ENCODE measurements at places on chromosomes 5 and 9.

- DNase-seq = peak; percentile 86
Measured at GRCh38 chr9:111037708-111038330, 451 bp downstream of the LPAR1 start.

DNA sequence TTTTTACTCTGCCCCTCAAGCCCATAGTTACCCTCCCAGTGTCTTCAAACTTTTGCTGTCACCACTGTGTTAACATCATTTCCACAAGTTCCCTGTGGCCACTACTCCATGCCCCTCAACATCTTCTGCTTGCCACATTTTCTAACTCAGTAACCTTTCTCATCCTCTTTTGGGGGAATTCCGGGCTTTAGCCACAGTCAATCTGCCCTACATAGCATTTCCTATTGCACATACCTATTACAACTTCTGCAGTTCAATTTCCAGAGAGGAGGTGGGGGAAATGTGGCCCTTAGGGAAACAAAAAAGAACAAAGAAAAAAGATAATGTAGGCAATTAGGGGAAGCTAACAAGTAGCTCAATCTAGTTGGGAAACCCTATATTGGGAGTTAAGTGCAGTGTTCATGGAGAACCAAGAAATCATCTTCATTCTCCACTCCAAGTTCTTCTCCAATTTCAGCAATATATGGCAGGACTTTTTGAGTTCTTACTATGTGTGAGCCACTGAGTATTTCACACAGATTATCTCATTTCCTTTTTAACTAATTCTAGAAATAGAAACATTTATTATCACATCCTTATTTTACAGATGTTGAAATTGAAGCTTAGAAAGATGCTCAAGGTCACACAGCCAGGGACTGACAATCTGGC, 40.2 kb upstream of the LPAR1 start:
- DNase-seq = no peak

GRCh38 chr9:71479621-71480020, 288.7 kb downstream of the CEMIP2 start:
- no peak for DNase-seq

DNA sequence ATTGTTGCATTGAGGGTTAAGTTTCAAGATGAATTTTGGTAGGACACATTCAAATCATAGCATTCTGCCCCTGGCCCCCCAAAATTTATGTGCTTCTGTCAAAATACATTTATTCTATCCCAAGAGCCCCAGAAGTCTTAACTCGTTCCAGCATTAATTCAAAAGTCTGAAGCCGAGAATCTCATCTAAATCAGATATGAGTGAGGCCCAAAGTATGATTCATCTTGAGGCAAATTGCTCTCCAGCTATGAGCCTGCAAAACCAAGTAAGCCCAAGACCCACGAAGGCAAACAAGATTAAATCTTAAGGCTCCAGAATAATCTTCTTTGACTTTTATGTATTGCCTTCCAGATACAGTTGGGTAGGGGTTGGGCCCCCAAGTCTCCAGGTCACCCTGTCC, 19.2 kb downstream of the TNPO1 start:
- DNase-seq = no peak

GRCh38 chr5:139273572-139274289, 19.8 kb upstream of the MATR3 start:
- peak; percentile 97 for DNase-seq

GRCh38 chr5:120473332-120473731, 9.2 kb downstream of the PRR16 start:
- no peak for DNase-seq

Data from SK-N-SH (cell line).